ENCODE measurements at places on chromosomes 13 and 19.

DNA sequence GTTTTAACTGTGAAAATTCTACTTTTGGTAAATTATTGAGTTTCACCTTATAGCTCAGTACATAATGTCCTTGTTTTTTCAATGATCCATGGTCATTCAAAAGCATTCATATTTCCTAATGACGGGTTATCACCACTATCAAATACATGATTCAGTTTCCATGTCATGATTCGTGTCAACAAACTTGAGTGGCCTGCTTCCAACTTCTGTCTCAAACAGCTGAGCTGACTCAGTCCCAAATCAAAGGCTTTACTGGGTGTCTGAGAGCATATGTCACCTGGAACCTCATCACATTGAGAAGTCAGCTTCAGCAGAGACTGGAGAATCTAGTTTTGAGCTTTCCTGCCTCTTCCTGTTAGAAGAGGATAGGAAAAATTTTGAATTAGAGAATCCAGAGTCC is 40.3 kb upstream of the SGCG start:
- H3K36me3 ChIP-seq: no peaks in the 10 kb centered on the region
- DNase-seq: no peak
- H3K27ac ChIP-seq: no peak overlapping the region
- H3K27me3 ChIP-seq: no peaks in the 10 kb centered on the region
- H3K4me3 ChIP-seq: no peak overlapping the region
- no peaks in the 10 kb centered on the region for H3K4me1 ChIP-seq

GRCh38 chr13:96428911-96429310 is 339.0 kb downstream of the HS6ST3 start:
- H3K27me3 ChIP-seq: no peaks in the 10 kb centered on the region
- no peak for DNase-seq
- no peaks in the 10 kb centered on the region for H3K4me1 ChIP-seq
- no peak overlapping the region for H3K27ac ChIP-seq

- DNase-seq: no peak
- peaks cover 11% of the 10 kb centered on the region for H3K4me1 ChIP-seq
- no peak overlapping the region for H3K4me3 ChIP-seq
- no peak overlapping the region for H3K27ac ChIP-seq
Measured at GRCh38 chr13:48603375-48603774, 50.4 kb upstream of the CYSLTR2 start.

- no peaks in the 10 kb centered on the region for H3K36me3 ChIP-seq
- H3K4me3 ChIP-seq: no peak overlapping the region
- H3K4me1 ChIP-seq: peaks cover 9% of the 10 kb centered on the region
- no peaks in the 10 kb centered on the region for H3K27me3 ChIP-seq
- no peak overlapping the region for H3K27ac ChIP-seq
- no peak for DNase-seq
Measured at GRCh38 chr13:59531571-59532091, 632.1 kb downstream of the DIAPH3 start.

GRCh38 chr13:114304346-114305034 is 9.8 kb upstream of the CHAMP1 start:
- no peak overlapping the region for H3K4me3 ChIP-seq
- peaks cover 22% of the 10 kb centered on the region for H3K36me3 ChIP-seq
- DNase-seq: no peak
- H3K27me3 ChIP-seq: no peaks in the 10 kb centered on the region
